CD4-positive, alpha-beta T cell treated with Interferon alpha-2 for 1 hour (primary cell): ENCODE measurements at places on chromosomes 6 and 20.

DNA sequence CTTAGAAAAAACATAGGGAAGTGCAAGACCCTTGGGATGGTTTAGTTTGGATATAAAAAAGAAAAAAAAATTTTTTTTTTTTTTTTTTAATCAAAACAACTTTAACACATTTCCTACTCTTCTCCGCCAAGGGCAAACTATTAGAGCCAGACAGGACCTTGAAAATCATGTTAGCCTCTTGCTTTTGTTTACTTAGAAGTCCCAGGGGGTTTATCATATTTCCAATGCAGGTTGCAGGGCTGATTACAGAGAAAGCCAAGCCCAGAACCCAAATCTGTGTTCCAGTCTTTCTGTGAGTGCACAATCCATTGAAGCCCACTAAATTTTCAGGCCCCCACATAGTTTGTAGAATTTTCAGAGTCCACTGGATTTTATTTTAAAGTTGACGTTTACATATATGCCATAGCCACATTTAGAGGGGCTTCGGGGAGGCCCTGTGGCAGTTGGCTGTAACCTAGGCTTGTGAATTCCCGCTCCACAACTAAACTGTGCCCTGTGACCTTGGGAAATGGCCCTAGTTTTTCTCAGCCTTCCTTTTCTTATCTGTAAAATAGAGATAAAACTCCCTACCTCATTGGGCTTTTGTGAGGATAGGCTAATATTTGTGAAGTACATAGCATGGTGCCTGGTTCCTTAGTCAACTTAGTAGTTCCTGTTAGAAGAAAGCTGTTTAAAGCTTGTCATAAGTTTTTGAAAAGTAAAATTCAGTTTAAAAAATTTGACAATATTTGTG is 55.7 kb downstream of the NCOA7 start:
- DNase-seq: no peak

DNA sequence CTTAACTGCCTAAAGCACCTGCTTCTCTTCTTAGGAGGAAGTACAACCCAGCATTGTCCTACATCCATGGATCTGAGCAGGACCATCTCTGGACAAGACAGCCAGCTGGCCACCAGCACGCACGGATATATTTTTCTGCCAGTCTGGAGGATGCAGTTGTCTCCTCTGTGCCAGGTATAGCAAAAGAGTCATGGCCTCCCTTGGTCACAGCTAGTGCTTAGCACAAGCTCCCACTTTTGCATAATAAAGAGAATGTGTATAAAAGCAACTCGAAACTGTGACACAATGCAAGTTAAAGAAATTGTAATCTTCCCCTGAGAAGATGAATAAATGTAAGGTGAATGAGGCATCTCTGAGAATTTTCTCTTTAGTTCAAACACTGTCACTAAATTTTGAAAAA is 267.8 kb upstream of the MANEA start:
- no peak for DNase-seq

DNA sequence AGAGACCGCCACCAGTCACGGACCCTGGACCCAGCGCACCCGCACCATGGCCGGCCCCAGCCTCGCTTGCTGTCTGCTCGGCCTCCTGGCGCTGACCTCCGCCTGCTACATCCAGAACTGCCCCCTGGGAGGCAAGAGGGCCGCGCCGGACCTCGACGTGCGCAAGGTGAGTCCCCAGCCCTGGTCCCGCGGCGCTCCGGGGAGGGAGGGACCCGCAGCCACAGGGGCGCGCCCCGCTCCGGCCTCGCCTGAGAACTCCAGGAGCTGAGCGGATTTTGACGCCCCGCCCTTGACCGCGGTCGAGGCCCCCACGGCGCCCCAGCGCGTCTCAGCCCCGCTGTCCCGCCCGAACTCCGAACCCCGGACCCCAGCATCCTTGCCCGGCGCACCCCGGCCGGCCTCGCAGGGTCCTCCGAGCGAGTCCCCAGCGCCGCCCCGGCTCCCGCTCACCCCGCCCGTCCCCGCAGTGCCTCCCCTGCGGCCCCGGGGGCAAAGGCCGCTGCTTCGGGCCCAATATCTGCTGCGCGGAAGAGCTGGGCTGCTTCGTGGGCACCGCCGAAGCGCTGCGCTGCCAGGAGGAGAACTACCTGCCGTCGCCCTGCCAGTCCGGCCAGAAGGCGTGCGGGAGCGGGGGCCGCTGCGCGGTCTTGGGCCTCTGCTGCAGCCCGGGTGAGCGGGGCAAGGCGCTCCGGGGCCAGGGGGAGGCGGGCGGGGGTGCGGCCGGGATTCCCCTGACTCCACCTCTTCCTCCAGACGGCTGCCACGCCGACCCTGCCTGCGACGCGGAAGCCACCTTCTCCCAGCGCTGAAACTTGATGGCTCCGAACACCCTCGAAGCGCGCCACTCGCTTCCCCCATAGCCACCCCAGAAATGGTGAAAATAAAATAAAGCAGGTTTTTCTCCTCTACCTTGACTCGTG is at the start of gene OXT:
Gene OXT, plus strand, starts transcription at position 11 of the 920 bp plus-strand sequence. Its CDS starts 36 bp downstream, at position 47.
- DNase-seq: peak; percentile 73

DNA sequence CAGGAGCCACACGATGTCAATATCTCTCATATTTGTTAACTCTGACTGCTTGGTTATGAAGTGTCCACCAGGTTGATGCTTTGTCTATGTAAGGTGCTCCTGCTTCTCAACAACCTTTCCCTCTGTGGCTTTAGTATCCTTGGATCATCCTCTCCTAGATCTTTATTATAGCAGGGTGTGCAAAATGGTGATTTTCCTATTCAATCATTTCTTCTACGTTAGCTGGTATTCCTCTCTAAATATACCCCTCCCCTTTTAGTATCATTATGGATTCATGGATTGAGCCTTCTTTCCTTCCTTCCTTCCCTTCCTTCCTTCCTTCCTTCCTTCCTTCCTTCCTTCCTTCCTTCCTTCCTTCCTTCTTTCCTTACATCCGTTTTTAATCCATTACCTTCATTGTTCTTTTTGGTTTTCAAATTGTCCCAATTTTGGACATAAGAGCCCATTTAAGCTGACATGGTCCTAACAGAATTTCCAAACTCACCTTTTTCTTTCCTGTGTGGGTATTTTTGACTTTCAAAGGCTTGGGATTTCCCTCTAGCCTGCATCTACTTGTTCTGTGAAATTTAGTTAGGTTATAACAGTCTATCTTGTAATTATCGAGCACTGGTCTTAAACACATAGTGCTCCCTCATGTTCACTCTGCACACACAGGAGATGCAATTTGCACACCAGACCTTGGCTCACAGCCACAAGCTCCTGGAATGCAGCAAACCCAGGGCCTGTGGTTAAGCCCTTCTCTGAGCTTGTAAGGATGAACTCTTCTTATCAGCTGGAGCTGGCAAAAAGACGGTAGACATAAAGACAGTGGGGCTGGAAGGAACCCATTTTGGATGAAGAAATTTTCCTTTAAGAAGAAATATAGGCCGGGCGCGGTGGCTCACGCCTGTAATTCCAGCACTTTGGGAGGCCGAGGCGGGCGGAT is 109.9 kb downstream of the SLC24A3 start:
- no peak for DNase-seq

- DNase-seq: no peak
Measured at GRCh38 chr20:22924949-22925612, 110.0 kb upstream of the SSTR4 start.

GRCh38 chr6:126152372-126152745 is 166.0 kb downstream of the TRMT11 start:
- DNase-seq: no peak

GRCh38 chr6:159061805-159062563 is 17.2 kb upstream of the TAGAP start:
- peak; percentile 81 for DNase-seq

DNA sequence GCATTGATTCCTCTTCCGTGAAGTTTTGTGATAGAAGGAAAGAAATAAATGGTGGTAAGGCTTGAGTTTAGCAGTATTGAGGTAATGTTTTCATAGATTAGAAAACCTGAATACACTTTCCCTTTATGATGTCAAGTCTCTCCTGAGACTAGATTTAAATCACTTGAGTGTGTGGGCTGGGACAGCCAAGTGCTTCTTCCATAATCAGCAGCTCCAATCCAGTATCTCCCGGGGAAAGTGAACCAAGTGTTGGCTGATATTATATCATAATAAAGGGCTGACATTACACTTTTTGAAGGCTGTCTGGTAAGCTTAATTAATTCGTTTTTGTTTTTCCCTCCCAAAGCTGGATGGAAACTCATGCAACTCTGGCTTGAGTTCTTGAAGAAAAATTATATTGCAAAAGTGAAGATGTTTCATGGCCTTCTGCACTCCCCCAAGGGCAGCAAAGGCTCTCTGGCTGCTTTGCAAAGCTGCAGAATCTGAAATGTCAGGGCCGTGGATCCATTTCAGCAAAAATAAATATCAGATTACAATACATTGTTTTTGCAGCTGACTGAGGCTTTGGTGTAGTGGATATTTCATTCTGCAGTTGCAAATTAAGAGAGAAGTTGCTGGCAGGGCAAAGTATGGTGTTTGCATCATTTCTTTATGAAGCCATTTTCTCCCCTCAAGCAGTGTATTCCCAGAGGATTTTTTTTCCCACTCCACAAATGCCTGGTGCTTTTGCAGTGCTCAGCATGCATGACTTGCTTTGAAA is 101.2 kb downstream of the MKKS start:
- DNase-seq: no peak

DNA sequence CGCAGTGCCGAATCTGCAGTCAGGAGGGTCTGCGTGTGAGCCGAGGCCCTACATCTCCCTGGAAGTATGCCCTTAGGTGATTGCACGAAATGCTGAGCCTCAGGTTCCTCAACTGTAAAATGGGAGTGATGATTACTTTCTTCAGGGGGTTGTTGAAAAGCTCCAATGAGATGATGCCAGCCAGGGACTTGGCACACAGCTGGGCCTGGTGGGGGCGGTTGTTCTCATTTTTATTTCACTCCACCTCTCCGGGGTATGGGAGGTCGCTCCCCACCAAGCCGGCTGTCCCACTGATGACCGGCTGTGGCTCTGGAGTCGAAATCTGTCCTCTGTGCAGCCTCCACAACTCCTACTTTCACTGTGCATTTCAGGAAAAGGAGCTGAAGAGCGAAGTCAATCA is 8.1 kb downstream of the PCK1 start:
- DNase-seq: no peak

- no peak for DNase-seq
Measured at GRCh38 chr6:101380897-101381630, 12.4 kb upstream of the GRIK2 start.

DNA sequence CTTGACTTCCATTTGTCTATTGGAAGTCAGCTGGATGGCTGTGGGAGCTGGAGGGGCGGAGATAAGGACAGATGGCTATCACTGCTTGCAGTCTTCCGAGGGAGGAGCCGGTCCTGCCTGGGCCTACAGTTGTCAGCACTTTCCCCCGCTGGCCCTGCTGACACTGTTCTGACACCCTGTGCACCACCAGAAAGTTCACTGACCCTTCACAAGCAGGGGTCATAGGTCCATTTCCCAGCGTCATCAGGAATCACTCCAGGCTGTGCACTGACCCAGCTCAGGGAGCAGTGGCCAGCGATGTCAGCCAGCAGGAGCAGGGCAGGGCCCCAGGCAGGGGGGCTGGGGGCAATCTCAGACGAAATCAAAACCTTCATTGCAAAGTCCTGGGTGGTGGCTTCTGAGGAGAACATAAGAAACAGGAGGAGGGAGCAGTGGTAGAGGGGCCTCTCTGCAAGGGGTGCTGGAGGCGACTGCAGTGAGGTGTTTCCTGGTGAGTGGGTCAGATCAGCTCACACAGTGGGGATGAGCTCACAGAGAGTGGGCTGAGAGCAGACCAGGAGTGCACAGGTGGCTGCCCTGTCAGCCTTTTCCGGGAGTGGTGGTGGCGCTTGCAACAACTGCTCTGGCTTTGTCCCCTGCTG is 26.5 kb upstream of the PLEKHG1 start:
- no peak for DNase-seq
